ENCODE measurements at places on chromosomes 6 and 20.

DNA sequence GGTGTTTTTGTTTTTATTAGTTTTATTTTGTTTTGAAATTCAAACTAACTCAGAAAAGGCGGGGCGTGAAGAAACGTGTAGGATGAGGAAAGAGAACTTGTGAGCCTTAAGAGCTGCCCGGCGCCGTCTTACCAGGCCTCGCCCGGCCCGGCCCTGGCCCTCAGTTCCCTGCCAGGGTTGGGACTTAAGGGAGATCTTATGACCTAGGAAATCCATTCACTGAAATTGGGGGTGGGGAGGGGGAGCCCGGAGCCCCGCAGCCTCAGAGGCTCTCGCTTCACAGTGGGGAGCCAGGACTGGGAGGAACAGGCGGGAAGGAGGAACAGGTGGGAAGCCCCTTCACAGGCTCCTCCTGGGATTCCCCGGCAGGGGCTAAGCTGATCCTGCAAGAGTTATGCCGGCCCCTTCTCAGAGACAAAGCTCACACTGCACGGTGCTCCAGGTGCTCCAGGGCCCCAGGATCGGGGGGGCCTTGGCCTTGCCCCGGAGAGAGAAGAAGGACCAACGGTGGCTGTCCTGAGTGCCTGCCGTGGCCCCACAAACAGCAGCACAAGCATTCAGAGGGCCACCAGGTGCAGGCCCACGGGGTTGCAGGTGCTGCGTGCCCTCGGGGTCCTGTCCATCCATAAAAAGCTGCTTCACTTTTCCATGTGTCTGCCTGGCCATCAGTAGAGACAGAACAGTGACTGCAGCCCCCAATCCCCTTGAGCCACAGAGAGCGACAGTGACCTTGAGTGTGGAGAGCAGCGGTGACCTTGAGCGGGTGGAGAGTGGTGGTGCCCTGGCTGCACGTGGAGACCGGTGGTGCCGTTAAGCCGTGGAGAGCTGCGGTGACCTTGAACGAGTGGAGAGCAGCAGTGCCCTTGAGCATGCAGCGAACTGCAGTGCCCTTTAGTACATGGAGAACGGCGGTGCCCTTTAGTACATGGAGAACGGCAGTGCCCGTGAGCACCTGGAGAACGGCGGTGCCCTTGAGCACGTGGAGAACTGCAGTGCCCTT lies 152.7 kb downstream of the DLL1 start:
- DNase-seq, result no peak

- DNase-seq, result no peak
These were observed 38.9 kb downstream of the ORC3 start for GRCh38 chr6:87628881-87629280.

GRCh38 chr6:19303383-19303782 lies 533.8 kb upstream of the ID4 start:
- DNase-seq, result no peak

GRCh38 chr6:137495703-137496336 lies 1.6 kb upstream of the OLIG3 start:
- no peak for DNase-seq

- peak; percentile 76 for DNase-seq
These were observed at the start of the genes PFDN6 and WDR46 for GRCh38 chr6:33288921-33289783. Gene PFDN6 (plus strand): TSS chr6:33289601. CDS start chr6:33289857, 256 bp downstream. Gene WDR46 (minus strand): TSS chr6:33289239. CDS start chr6:33289170, 69 bp downstream.

DNA sequence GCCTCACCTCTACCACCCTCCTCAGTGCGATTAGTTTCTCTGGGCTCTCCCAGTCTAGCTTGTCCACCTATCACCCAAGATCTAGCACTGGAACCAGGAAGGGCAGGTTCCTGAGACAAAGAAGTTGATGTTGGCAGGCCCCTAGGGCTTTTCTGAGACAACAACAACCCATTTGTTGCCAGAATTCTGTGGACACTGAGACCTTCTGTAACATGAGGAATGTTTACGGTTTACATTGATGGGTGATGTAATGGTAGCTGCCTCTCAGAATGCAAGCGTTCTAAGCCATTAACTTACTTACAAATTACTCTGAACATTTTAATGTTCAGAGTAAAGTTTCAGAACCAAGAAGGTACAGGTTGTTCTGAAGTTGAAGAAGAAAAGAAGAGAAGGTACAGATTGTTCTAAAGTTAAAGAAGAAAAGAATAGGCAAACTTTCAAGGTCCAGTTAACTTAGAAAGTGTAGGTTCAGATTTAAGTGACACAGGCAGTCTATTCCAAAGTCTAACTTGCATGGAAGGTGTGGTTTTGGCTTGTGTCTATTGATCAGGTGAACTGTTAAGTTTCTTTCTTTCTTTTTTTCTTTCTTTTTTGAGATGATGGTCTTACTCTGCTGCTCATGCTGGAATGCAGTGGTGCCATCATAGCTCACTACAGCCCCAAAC lies 3.7 kb upstream of the MED23 start:
- DNase-seq, result no peak

GRCh38 chr20:64164123-64164836 lies at the start of gene MYT1:
Gene MYT1 (plus strand): TSS chr20:64164452. CDS start chr20:64198862, 34,410 bp downstream.
- DNase-seq, result no peak

GRCh38 chr6:39634646-39635341 lies 90.4 kb downstream of the KIF6 start:
- no peak for DNase-seq

- DNase-seq, result no peak
These were observed 75.5 kb upstream of the CCDC167 start for GRCh38 chr6:37575221-37575620.

GRCh38 chr6:40688214-40688761 lies 101.1 kb upstream of the LRFN2 start:
- DNase-seq, result no peak

DNA sequence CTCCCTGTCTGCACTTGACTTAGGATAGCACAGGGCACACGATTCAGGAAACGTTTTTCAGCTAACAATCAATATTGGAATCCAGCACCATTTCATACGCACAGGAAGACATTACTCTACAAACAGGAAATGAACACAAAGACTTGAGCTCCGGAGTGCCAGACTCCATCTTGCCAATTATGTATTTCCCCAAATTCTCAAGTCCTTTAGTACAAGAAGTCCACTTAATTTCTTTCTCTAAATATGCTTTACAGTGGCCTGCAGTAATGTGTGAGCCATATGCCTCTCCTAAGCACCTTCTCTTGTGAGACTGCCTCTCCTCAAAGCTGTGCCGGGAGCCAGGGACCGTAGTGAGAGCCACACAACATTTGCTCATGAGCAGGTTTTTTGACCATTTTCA lies 168.2 kb downstream of the THBS2 start:
- no peak for DNase-seq

GRCh38 chr6:137087902-137088301 lies 43.1 kb upstream of the IL20RA start:
- DNase-seq, result no peak

- no peak for DNase-seq
These were observed 125.3 kb upstream of the SLC2A12 start for GRCh38 chr6:134177753-134178160.

- no peak for DNase-seq
These were observed 43.8 kb downstream of the CEP57L1 start for GRCh38 chr6:109139109-109139508.

GRCh38 chr20:35387334-35387733 lies 24.4 kb downstream of the UQCC1 start:
- DNase-seq, result no peak

DNA sequence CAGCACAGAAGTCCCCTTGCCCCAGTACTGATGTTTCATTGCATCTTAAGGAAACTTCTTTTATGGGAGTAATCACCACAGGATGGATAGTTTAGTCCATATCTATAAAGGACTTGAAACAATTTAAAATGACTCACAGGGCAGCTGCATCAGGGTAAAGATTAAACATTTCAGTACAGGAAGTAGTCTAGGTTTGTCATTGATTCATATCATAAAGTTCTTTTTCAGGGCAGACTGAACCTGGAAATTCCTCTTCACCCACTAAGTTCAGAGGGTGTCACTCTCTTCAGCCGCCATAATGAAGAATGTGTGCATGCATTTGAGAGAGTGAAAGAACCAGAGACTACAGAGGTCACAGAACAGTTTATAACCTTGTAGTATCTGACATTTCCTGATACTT lies 296.3 kb upstream of the JAG1 start:
- no peak for DNase-seq

DNA sequence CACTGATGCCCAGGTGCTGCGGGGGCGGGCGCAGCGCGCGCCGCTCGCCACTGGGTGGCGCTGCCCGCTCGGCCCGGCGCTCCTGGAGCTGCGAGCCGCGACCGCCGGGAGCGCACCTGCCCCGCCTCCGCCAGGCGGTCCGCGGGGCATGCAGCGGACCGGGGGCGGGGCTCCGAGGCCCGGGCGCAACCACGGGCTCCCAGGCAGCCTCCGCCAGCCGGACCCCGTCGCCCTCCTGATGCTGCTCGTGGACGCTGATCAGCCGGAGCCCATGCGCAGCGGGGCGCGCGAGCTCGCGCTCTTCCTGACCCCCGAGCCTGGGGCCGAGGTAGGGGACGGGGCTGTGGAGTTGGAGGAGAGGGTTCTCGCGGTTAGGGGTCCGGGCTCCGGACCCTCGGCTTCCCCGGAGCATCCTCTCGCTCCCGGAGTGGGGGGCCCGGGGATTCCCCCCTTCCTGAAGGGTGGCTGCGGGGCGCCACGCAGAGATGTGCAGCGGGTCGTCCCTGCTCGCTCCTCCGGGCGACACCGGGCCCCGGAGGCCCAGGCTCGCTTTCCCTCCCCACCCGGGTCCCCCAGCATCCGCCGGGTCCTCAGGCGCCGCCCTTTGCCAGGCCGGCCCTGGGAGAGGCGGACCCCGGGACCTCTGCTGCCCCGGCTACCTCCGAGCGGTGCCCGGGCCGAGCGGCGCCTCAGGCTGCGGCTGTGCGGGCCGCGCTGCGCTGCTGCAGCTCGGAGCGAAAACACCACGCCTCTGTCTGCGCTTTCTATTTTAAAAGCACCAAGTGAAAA lies at the start of gene BCAS4:
BCAS4 (plus strand) TSS at position 216 of the 789 bp plus-strand sequence; CDS start at position 239, 23 bp downstream.
- DNase-seq, result no peak

- DNase-seq, result no peak
These were observed 64.2 kb downstream of the EDN3 start for GRCh38 chr20:59364611-59365010.

DNA sequence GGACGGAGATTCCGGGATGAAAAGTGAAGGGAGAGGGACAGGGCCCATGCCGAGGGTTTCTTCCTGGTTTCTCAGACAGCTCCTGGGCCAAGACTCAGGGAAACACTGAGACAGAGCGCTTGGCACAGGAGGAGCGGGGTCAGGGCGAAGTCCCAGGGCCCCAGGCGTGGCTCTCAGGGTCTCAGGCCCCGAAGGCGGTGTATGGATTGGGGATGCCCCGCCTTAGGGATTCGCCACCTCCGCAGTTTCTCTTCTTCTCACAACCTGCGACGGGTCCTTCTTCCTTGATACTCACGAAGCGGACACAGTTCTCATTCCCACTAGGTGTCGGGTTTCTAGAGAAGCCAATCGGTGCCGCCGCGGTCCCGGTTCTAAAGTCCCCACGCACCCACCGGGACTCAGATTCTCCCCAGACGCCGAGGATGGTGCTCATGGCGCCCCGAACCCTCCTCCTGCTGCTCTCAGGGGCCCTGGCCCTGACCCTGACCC lies 55.0 kb upstream of the HLA-A start:
- DNase-seq, result no peak

DNA sequence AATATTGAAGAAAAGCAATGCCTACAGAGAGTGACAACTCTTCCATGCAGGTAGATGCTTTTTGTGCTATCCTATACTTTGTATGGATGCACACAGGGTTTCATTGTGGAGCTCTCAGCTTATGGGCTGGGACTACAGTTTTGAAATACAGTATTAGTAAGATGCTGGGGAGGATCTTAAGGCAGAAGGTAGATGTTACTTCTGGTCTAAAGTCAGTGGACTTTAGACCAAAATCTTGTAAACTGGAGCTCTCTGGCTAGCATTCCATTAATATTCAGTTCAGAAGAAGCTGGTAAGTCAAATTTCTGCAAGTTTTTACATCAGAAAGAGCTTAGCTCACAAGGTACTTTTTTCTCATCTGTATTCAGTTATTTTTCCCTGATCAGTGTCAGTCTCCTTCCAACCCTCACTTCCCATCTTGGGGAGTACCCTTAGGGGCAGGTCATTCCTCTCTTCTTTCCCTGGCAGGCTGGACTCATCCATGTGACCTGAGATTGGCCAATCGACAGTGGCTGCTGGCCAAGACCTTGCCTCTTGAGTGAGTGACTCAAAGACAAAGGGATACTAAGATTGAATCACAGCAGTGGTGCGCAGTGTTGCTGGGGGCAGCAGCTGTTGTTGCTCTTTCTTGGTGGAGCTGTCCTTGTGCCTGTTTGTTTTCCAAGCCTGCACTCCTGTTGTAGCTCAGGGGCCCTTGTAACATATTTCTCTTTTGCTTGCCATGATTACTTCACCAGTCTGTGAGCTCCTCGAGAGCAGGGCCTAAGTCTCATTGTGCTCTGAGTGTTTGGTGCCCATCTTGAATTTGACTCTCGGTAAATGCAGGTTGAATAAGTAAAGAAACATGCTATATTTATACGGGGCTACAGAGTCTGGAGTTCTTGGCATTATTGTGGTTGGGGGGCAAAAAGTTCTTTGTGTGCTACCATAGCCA lies 2.8 kb upstream of the PHF20 start:
- DNase-seq, result peak; percentile 93

GRCh38 chr6:106279179-106279578 lies 46.4 kb downstream of the ATG5 start:
- no peak for DNase-seq

- DNase-seq, result no peak
These were observed 183.6 kb downstream of the COL9A1 start for GRCh38 chr6:70119218-70119835.

- DNase-seq, result no peak
These were observed at the start of gene PRRT1 for GRCh38 chr6:32151863-32152768. Gene PRRT1 (minus strand): TSS chr6:32151939. CDS start chr6:32151827, 112 bp downstream.

DNA sequence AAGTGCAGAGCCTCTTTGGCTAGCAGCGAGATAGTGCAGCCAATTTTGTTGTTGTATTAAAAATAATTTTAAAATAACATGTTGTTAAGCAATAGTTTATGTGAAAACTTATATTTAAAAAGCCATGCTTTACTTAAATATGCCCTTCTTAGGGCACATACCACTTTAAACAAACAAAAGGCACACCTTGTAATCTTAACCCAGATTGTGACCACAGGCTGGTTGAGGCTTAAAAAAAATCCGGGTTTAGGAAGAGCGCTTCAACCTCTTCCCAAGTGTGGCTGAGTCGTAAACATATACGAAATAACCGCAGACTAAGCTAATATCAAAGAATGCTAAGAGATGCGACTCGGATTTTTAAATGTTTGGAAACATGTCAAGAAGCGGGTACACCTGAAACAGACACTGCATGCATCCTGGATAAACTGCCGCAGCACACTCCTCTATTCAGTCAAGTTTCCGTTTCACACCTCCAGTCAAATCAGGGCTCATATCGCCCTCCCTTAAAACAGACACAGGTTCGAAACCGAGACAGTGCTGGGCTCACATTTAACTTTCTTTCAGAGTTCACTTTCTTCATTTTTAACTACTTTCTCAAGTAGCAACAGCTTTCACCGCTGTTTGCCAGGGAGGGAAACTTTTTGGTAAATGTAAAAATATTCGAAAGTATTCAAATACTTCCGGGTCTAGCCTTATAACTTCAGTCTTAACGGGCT lies 1.5 kb downstream of the DEK start:
- no peak for DNase-seq

GRCh38 chr20:43238833-43239232 lies 49.1 kb upstream of the PTPRT start:
- DNase-seq, result no peak

GRCh38 chr20:48409055-48409615 lies 418.7 kb downstream of the PREX1 start:
- no peak for DNase-seq
